Stimulated activated CD4-positive, alpha-beta T cell treated with anti-CD3 and anti-CD28 coated beads, TNF-alpha, amount 100 ng/mL, for 4 hours (primary cell): ENCODE measurements at places on chromosomes 12 and 14.

DNA sequence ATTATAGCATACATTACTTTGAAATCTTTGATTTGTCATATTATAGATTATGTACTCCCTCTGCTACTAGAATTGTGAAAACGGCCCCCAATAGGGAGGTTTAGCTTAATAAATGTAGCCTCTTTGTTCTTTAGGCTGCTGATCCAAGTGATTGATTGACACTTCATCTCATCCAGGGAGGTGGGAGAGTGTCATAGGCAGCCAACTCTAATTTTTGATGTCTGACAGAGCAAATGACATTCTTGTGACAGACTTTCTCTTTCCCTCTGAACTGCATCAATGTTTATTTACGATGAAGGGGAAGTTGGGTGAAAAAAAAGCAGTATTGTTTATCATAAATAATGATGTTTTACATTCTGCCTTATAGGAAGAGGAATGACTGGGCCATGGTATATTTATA, 221.4 kb downstream of the MDGA2 start:
- no peak for DNase-seq

GRCh38 chr14:51228890-51229289, 11.2 kb upstream of the TMX1 start:
- no peak for DNase-seq

- no peak for DNase-seq
Observed at GRCh38 chr12:27541031-27541719, 17.2 kb downstream of the PPFIBP1 start.

DNA sequence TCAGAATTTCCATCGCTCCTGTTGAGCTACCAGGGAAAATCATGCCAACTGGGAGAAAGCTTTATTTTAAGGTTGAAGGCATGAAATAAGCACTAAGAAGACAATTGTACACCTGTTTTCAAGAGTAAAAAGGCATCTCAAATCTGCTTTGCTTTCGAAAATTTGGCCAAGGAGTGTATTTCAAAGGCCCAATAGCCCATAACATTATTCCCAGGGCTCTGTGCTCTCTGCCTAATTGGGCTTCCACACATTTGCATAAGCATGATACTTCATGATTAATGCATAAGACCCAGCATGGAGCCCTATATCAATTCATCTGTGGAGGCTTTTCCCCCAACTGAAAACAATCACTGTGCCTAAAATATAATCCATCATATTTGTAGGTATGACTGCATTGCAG, 258.5 kb downstream of the NOVA1 start:
- DNase-seq = no peak

DNA sequence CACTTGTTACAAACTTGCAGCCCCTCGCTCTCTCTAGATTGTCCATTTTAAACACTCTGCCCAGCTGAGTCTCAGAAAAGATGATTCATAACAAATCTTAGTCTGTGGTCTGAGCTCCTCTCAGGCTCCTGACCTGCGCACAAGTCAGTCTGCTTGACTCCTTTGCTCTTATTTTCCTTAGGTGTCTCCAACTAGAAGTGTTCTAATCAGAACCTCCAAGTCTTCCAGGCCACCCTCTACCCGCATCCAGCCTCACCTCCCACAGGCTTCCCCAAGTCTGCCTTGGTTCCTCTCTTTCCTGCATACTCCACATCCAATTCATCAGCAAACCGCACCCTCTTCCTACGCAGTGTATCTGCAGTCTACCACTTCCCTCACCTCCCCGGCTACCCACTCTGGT, 42.4 kb upstream of the BDKRB2 start:
- DNase-seq = no peak

- DNase-seq = no peak
Observed at GRCh38 chr14:68250927-68251768, 431.6 kb downstream of the RAD51B start.

GRCh38 chr14:104826189-104826860, 25.4 kb downstream of the ZBTB42 start:
- peak; percentile 92 for DNase-seq

GRCh38 chr14:102360388-102360787, 2.3 kb downstream of the CINP start:
- no peak for DNase-seq

DNA sequence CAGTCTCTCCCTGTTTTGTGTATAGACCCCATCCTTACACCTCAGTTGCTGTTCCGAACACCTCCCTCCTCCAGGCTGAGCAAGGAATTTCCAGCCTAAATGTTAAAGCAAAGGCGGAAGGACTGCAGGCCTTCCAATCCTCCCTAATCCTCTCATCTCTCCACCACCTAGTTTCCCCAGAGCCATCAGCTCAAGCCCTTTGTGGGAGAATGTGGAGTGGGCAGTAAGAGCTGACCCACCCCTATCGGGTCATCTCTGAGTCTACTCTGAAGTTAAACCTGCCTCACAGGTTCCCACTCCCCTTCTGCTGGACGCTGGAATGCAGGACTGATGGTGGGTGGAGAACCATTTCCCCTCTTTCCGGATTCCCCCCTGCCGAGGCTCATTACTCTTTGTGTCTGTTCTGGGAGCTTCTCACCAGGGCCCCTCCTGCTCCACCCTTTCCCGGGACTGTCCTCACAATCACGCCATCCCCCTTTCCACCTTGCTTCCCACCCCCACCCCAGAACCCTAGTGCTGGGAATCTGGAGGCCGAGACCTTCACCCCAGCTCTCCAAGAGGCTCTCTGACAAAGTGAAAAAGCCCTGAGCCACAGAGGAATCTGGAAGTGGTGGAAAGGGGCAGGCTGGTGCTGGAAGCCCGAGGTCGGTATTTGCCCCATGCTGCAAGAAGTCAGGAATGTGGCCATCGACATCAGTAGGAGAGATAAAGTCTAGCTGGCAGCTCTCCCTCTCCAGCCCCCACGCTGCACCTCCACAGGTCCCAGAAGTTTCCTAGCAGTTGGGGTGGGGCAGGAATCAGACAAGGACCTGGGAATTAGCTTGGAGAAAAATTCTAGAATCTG, 3.3 kb upstream of the KRT18 start:
- no peak for DNase-seq

GRCh38 chr14:76093077-76093476, 58.6 kb upstream of the GPATCH2L start:
- no peak for DNase-seq

DNA sequence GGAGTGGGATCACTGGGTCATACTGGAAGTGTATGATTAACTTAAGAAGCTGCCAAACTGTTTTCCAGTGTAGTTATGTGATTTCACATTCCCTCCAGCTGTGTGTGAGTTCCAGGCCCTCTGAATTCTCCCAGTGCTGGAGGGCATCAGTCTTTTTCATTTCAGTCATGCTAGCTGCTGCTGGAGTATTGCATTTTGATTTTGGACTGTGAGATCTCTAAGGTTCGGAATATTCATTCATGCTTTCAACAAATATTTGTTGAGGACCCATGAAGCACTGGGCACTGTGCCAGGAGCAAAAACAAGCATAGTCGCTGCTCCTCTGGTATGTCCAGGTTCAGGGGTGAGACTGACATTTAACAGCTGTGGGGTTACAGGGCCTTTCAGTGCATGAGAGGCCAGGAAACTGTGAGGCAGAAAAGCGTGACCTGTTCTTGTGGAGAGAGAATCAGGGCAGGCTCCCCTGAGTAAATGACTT, 133.2 kb downstream of the SCARB1 start:
- DNase-seq = no peak

DNA sequence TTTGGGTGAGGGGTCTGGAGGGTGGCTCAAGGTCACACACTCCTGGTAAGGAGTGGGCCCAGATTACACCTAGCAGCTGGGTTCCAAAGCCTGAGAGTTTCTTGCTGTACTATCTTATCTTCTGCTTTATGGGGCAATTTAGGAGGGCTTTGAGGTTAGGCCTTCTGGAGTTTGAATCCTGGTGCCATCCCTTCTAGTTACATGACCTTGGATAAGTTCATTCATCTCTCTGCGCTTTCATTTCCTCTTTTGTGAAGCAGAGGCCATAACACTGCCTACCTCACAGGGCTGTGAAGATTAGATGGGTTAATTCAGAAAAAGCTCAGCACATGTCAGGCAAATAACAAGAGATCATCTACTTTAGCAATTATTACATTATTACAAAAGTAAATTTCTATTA, 7.4 kb upstream of the KRT77 start:
- DNase-seq = no peak

DNA sequence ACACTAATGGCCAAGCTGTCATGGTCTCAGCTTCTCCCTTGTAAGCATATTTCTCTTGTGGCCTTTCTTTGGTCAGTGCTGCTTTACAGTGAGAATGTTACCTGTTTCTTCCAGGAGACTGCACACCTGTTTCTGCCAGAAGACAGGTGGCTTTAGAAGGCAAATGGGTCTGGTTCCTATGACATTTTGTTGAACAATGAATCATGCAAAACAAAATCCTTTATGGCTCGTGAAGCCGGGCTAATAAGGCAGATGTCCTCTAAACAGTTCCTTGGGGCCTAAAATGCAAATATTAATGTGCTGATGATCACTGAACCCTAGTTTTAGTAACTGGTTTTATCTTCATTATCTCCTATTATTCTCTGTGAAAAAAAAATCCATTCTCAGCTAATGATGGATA, 927.6 kb downstream of the GALC start:
- DNase-seq = no peak

DNA sequence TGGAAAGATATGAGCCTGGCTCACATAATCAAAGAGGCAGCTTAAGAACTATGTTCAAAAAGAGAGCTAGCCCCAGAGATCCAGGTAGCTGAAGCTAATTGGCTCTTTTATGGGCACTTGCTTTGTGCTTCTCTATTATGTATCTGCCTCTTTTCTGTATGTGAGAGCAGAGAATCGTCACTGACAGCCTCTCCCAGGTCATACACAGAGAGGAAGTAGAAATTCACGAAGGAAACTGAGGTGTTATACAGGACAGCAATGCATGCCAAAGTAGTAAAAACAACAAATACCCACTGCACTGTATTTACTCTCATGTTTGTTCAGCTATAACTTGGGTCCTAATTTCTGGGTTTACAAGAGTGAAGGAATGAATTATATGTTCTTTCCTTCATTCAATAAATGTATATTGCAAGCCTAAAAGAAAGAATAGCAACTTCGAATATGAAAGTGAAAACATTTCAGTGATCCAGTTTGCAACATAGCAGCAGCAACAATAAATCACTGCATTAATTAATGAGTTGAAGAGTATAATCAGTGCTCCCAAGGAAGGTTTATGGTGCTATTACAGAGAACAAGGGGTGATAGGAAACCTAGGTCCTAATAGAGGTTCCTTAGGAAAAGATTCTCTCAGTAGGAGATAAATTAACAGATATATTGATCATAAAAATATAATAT, 47.1 kb upstream of the ATXN7L3B start:
- DNase-seq = no peak

- DNase-seq = no peak
Observed at GRCh38 chr12:60689137-60689536, 1093.3 kb downstream of the SLC16A7 start.

- DNase-seq = no peak
Observed at GRCh38 chr12:21509768-21510167, 8.2 kb downstream of the GOLT1B start.

DNA sequence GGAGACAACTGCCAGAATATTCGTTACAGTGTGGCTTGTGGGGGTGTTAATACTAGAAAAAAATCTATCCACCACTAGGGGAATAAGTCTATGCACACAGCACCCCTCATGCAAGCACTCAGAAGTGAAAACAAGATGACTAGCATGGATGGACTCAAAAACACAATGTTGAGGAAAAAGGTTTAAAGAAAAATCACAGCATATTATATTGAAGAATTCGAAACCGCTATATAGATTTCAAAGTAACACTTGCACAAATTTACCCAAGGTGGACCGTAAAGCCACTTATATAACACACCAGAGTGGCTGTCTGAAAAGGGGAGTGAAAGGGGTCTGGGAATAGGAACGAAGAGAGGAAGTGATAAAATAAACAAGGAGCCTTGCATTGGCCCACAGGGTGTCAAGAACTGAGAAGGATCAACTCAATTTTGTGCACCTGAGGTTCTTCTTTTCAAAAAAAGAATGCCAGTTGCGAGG, 544 bp downstream of the ABCD4 start:
- DNase-seq = no peak

- no peak for DNase-seq
Observed at GRCh38 chr12:105502426-105502930, 172.0 kb downstream of the C12orf75 start.

GRCh38 chr14:34423445-34423844, 38.6 kb downstream of the SPTSSA start:
- no peak for DNase-seq

DNA sequence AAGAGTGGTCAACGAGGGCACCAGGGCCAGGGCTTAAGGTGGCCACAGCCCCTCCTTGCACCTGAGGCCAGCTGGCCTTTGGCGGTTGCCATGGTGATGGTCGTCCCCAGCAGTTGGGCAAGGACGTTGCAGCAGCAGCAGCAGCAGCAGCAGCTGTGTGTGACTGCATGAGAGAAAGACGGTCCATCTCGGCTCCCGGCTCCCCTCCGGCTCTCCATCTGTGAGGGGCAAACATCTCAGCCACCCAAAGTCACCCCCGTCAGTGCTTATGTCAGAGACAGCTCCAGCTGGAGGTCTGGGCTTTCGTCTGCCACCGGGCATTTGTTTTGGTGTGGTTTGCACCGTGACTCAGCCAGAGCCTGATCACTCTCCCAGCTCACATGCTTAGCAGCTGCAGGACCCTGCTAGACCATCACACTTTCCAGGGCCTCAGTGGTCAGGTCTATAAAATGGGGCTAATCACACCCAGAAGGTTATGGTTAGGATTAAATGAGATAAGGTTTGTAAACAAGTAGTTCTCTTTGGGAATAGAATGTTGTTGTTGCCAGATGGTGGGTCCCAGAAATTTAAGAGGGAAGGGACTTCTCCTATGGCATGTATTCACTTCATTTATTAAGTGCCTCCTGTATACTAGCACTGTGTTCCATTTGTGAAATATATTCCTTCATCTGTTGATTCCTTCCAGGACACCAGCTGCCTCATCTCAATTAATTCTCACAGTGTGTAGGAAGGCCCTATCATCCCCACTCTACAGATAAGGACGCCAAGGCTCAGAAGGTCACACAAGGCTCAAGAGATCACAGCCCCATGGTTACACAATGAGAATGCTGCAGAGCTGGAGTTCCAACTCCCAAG, 212.6 kb upstream of the LHX5 start:
- DNase-seq = no peak

GRCh38 chr12:97386133-97386581, 76.4 kb upstream of the RMST start:
- no peak for DNase-seq

DNA sequence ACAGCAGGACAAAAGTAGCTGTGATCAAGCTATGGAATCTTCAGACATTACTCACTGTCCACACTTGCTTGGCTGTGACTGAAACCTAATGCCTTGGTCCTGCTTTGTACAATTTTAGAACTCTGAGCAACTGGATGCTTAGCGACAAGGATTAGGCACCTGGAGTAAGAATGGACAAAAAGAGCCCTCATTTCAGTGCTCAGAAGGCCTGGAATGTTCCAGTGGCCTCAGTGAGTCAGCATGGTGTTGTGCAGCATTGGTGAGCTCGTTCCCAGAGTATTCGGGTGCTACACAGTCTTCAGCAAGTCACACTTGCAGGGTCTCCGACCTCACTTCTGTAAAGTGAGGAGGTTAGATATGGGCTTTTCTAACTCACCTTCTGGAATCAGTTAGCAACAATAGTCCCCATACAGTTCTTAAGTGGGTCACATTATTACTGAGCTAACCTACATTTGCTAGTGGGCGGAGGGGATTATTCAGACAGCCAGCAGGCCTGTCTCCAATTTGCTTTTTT, 108.0 kb upstream of the MDM1 start:
- DNase-seq = no peak

- DNase-seq = no peak
Observed at GRCh38 chr12:4320497-4320852, 538 bp upstream of the TIGAR start.

- no peak for DNase-seq
Observed at GRCh38 chr14:32507029-32507984, 178.2 kb downstream of the AKAP6 start.
